CD4-positive, alpha-beta T cell treated with Interleukin-4 for 1 hour (primary cell): ENCODE measurements at places on chromosomes 16 and 17.

DNA sequence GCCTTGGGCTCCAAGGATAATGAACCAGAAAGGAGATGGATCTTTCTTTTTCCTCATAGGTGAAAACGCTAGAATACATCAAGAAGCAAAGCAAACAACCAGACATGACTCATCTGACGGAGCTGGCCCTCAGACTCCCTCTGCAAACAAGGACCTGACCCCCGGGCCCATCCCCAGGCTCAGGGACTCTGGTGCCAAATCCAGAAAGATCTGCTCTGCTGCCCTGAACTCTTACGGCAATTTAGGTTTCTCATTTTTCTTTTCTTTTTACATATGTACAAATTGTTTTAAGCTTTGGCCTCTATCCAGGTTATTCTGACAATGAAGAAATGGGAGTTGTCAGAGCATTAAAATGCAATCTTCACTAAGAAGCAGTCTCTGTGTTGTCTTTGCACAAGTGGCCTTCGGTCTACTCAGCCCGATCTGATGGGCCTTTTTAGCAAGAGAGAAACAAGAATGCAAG is 17.7 kb downstream of the KNOP1 start:
- DNase-seq = no peak

DNA sequence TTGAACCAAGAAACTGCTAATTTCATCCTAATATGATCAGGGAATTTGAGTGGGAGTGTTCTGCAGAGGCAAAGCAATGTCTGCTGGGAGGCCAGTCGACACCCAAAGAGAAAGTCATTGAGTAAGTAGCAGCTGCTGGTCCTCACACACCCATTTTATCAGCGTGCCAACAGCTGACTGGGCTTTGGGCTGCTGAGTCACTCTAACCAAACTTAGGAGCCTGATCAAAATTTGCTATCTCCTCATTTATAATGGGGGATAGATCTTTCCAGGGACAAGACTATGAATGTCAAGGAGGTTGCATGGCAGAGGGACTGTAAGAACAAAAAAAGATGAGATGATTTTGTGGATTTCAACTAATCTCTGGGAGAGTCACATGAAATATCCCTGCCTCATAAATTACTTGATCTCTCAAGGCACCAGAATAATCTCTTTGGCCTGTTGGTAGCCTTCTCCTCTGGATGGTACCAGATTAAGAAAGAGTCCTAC is 32.9 kb downstream of the CPSF4L start:
- peak; percentile 22 for DNase-seq

- DNase-seq = no peak
Measured at GRCh38 chr16:88509749-88510069, 56.6 kb downstream of the ZFPM1 start.

DNA sequence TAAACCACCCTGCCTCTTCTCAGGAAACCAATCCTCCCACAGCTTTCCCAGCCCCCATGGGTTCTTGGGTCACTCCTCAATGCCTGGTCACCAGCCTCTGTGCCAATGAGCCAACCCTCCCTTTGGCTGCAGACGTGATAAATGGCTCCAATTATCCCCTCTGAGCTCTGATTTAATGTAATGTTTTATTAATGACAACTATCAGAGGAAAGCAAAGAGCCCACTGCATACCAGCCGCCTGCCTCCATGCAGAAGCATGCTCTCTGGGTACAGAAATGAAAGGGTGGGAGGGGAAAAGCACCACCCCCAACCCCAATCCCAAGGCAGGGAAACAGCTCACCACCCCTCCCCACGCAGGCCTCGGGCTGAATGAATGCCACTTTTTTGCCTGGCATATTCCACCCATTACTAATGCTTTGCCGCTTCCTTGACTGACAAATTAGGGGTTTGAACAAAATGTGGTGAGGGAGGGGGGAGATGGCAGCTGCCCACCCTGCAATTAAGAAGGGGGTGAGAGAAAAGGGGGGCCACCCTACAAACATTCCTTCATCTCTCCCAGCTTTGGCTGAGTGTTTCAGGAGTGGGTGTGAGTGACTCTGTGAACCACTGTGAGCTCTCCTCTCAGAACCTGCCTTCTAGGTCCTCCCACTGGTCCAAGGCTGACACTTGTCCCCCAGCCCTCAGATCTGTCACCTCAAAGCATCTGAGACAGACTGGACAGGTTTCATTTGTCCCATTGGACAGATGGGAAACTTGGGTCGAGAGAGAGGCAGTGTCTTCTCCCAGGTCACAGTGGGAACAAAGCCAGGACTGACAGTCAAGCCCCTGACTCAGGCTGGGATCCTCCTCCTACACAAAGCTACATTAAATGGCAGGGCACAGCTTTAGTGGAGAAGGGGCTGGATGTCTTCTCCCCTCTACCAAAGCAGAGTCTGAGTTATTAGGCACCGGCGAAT is 161.5 kb downstream of the TMEM132E start:
- DNase-seq = no peak

- DNase-seq = no peak
Measured at GRCh38 chr16:70745536-70746025, 55.4 kb downstream of the VAC14 start.
